ENCODE measurements at places on chromosomes 5 and 9. TPM values are rescaled to one million over a fixed set of nuclear protein-coding genes. Genes with fewer than 3 reads are reported as not detected.
A peak's percentile ranks its signal among the peaks of the same experiment; 100 is the strongest.

DNA sequence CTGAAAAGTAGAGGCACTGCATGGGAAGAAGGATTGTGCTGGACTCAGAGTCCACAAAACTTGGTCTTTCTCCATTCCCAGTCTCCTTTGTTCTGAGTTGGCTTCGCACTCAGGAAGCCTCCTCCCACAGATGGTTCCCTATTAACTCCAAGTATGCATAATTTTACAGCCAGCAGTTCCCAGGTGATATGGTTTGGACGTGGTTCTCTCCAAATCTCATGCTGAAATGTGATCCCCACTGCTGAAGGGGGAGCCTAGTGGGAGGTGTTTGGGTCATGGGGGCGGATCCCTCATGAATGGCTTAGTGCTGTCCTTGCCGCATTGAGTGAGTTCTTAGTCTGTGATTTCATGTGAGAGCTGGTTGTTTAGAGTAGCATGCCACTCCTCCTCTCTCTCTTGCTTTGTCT is 86.6 kb downstream of the FEM1C start:
- DNase-seq = peak; percentile 52

- no peak for DNase-seq
Measured at GRCh38 chr5:178372142-178372571, 139.6 kb upstream of the PHYKPL start.

DNA sequence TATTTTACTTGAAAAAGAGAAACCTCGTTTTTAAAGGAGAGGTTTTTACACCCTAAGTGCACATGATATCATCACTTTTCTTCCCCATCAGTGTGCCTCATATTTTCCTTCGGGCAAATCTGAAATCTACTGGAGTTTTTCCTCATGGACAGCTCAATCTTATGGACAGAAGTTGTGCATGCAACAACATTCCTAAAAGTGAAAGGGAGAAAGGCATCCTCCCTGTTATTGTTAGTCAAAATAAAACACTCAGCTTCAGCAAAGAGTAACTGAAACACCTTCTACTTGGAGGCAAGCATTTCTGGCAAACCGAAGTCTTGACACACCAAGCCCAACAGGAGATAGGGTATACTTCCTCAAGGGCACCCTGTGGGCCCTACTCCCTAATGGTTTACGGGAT is 217.9 kb downstream of the BNC2 start:
- no peak for DNase-seq

DNA sequence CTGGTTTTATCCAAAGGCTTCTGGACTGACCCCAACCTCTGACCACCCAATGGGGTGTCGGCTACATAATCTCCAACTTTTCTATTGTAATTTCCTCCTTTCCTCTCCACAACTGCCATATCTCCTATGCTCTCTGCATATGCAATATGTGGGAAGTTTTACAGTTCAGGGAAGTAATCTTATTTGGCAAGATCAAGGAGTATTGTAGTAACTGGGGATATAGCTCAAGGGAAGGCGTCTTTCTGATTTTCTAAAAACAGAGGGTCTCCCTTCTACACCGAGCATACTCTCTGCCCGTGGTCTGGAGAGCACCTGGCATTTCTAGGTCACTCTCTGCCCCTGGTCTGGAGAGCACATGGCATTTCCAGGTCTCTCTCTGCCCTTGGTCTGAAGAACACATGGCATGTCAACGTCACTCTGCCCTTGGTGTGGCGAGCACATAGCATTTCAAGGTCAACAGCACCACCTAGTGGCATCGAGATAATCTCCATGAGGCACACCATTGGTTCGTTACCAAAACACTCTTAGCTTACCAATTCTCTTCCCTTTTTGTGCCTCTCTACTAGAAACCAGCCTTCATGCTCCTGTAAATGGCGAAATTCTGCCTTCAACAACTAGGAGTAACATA is 616.4 kb upstream of the NUDT12 start:
- DNase-seq = peak; percentile 31

- DNase-seq = no peak
Measured at GRCh38 chr5:122882831-122883230, 37.4 kb downstream of the SNX24 start.

GRCh38 chr9:75146229-75146628 is 57.9 kb downstream of the OSTF1 start:
- DNase-seq = no peak

DNA sequence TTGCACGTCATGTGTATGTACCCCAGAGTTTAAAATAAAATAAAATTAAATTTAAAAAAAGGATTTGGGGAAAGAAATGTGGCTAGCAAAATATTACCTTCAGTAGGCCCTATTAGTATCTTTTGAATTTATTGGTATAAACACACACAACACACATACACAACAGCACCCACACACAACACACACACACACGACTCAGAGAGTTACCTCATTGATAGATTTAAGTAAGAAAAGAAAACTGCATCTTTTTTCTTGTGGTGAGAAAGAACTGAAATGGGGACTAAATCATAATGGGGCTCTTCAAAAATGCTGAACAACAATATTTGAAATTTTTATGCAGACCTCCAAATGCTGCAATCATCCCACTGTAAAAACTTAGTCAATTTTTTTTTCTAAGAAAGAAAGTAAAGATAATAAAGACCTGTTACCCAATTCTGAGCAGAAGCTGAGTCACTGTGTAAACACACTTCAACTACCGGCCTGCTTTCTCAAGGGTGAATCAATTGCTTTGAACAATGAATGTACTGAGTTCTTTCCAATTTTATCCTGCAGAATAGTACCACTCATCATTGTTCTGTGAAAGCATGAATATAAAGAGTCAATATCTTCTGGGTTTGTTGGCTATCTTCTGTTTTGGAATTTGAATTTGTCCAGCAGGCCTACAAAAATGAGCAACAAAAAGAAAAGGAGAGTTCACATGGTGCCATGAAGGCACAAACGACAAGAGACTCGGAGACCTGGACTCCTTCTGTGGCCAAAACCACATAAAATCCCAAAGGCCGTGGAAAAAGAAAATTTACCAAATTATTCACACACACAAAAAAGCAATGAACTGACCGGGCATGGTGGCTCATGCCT is 57.9 kb upstream of the CCNG1 start:
- no peak for DNase-seq

GRCh38 chr9:108333530-108333983 is 522.2 kb downstream of the ACTL7B start:
- no peak for DNase-seq

GRCh38 chr5:115386657-115387056 is 90.2 kb upstream of the CCDC112 start:
- no peak for DNase-seq

GRCh38 chr5:151570512-151571269 is 20.4 kb downstream of the FAT2 start:
- no peak for DNase-seq

DNA sequence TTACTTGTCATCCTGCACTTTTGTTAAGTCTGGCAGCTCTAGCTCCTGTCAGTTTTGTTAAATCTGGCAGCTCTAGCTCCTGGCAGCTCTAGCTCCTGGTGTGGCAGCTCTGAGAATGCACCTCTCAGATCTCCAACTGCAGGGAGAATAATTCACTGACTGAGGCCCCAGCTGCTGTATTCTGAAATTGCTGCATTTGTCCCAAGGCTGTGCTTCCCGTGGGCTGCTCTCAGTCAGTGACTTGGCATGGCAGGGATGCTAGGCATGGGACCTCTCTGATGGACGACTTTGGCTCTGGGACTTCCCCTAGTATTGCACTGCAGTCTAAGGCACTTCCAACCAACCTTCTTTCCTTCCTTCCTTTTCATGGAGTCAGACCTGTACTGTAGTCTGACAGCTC is 475.7 kb downstream of the CCDC171 start:
- no peak for DNase-seq

DNA sequence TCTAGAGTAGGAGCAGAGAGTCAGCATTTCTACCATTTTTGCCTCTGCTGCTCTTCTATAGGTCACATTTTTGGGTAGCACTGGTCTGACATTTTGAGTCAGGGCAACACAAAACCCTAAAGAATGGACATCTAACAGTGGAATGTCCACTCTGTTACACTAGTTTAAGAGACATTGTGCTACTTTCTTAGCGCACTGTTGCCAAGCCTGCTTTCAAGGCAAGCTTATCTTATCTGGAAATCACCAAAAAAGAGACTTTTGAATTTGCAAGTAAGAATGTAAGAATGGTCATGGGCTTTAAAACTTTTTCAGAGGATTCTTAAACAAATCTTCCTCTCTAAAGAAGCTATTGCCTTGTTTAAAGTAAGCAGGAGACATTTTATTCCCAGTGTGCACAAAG is 73.0 kb upstream of the STARD4 start:
- DNase-seq = no peak

GRCh38 chr9:10148796-10149195 is 464.0 kb downstream of the PTPRD start:
- no peak for DNase-seq

GRCh38 chr5:128436749-128437188 is 101.3 kb downstream of the FBN2 start:
- DNase-seq = no peak

DNA sequence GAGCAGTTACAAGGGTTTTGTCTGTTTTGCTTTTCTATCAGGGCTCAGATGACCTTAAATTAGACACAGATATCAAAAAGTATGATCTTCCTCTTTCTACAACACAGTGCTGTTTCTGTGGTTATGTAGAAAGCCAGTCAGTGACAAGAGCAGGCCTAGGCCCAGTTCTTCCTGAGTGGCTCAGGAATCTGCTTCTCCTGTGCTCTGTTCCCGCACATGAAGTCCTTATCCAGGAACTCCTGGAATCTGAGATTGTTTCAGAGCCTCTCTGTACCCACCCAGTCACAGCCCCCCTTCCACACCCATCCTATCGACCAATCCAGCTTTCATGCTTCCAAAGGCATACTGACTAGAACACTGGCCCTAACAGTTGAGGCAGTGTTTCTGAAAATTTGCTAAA is 40.4 kb upstream of the SMU1 start:
- DNase-seq = no peak

GRCh38 chr9:78539188-78539587 is 242.3 kb downstream of the PSAT1 start:
- no peak for DNase-seq

DNA sequence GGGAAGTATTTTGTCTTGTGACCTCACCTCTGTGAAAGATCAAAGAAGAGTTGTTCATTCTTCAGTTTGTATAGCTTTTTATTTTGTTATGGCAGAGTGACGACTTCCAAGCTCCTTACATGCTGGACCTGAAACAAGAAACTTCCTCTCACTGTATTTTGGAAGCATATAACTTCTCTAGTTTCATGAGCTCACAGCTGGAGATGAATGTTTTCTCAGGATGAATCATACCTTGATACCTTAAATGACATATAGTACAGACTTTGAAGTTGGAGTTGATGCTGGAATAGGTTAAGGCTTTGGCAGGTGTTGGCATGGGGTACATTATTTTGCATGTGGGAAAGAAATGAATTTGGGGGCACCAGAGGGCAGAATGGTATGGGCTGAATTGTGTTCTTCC is 112.5 kb downstream of the SLC25A46 start:
- DNase-seq = no peak

GRCh38 chr5:98365126-98365525 is 408.3 kb upstream of the RGMB start:
- peak; percentile 56 for DNase-seq

GRCh38 chr5:133222040-133222439 is 170.2 kb downstream of the HSPA4 start:
- DNase-seq = no peak

DNA sequence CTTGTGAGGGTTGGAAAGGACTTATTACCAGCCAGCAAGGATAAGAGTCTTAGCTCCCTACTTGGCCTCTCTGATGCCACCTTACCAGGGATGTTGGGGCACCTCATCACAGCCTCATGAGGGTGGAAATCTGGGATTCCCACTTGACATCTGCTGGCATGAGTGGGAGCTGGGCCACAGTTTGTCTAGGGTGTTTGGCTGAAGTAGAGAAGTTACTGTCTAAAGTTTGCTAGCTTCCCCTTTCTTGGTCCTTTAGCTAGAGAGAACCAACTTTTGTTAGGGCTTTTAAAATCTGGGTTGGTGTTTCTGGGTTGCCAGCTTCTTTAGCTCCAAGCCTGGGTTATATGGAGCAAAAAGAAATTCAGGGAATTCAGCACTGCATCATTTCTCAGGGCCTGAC is 57.5 kb upstream of the GNA14 start:
- no peak for DNase-seq

DNA sequence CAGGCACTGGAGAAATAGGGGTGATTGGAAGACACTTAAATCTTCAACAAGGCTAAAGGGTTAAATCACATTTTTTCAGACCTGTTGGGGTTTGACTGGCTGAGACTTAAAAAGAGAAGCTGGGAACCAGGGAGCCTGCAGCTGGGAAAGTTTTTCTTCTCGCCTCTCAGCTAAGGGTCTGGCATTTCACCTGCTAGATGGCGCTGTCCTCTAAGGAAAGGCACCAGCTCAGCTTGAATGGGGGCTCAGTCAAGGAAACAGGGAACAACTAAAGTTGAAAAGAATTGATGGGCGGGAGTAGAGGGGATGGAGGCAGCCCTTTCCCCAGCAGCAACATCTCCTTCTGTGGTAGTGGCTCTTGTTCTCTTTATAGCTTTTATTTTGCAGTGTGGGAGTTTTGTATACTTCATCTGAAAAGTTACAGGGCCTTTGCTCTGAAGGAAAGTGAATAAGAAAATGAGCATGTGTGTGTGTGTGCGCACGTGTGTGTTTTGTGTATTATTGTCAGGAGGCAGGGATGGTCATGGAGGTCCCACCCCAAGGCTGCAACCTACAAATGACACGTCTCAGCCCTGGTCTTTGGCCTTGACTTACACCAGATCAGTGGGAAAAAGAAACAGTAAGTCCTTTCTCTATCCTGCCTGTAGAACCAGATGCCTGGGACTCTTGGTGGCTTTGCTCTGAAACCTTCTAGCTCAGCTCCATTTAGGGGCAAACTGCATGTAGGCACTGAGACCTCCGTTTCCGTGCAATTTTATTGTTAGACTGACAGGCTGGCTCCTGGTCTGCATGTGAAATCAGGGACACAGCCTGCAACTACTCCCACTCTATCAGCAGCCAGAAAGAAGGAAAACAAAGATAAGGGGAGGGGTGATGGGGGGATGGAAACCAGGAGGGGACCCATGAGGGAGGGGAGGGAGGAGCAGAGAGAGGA is 316.2 kb upstream of the CLINT1 start:
- DNase-seq = peak; percentile 87

- DNase-seq = no peak
Measured at GRCh38 chr5:29950416-29951145, 1242.9 kb upstream of the CDH6 start.

DNA sequence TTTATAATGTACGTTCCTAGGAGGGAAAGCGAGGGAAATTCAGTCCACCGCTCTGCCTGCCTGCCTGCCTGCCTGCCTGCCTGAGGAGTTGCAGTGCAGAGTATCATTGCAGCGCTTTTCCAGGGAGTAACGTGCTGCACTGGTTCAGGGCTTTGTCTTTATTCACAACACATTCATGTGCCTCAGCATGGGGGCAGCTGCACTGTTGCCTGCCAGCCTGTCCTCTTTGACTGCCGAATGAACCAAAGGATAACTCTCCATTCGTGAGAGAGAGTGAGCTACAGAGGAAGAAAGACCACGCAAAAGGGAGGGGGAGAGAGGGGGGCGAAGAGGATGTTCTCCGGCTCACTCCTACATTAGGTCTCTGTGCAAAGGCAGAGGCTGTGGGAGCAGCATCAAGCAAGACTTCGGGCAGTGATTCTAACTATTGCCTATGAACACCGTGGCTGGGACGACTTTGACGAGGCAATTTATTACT is 791.2 kb downstream of the MAT2B start:
- DNase-seq = no peak

ROPN1L gene
- not detected for total RNA-seq

IRX2 gene
- 0.12 TPM for total RNA-seq

S100Z gene
- total RNA-seq = not detected

ARSK gene
- total RNA-seq = 4.3 TPM

DEPDC1B gene
- total RNA-seq = 25.1 TPM

MYO10 gene
- total RNA-seq = 57.9 TPM

PDE6A gene
- 2.7 TPM for total RNA-seq

TTC1 gene
- 46.4 TPM for total RNA-seq
